Suppressor macrophage treated with lipopolysaccharide for 4 hours (primary cell): ENCODE measurements at places on chromosomes 4 and X.

DNA sequence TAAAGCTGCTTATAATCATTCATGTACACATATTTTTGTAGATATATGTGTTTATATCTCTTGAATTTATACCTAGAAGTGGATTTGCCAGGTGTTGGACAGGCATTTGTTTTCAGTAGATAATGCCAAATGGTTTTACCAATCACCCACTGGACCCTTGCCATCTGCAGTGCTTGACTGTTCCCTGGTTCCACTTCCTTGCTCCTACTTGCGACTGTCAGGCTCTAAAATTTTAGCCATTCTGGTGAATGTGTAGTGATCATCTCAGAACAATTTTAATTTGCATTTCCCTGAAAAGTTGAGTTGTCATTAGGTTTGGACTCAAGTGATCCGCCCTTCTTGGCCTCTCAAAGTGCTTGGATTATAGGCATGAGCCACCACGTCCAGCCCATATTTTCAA is 122.4 kb upstream of the SLC34A2 start:
- DNase-seq: no peak

DNA sequence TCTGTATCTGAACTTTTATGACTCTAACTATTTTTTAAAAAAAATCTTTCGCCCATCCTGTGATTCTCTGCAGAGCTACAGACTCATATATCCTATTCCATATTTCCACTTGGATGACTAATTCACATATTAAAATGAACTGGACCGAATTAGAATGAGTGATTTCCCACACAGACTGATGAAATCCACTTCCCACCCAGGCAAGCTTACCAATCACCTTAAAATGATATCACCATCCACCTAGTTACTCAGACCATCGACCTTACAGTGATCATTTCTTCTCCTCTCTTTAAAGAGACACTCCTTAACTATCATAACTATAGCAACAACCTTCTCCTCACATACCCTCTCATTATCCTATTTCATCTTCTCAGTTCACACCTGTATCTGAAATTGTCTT is 34.1 kb upstream of the GUCY1B1 start:
- no peak for DNase-seq

- no peak for DNase-seq
Observed at GRCh38 chr4:152944666-152945320, 8.7 kb downstream of the FHDC1 start.

- DNase-seq: peak; percentile 42
Observed at GRCh38 chrX:19904778-19905367, 17.5 kb upstream of the SH3KBP1 start.

- DNase-seq: no peak
Observed at GRCh38 chr4:119897260-119897659, 169.4 kb downstream of the MAD2L1 start.

DNA sequence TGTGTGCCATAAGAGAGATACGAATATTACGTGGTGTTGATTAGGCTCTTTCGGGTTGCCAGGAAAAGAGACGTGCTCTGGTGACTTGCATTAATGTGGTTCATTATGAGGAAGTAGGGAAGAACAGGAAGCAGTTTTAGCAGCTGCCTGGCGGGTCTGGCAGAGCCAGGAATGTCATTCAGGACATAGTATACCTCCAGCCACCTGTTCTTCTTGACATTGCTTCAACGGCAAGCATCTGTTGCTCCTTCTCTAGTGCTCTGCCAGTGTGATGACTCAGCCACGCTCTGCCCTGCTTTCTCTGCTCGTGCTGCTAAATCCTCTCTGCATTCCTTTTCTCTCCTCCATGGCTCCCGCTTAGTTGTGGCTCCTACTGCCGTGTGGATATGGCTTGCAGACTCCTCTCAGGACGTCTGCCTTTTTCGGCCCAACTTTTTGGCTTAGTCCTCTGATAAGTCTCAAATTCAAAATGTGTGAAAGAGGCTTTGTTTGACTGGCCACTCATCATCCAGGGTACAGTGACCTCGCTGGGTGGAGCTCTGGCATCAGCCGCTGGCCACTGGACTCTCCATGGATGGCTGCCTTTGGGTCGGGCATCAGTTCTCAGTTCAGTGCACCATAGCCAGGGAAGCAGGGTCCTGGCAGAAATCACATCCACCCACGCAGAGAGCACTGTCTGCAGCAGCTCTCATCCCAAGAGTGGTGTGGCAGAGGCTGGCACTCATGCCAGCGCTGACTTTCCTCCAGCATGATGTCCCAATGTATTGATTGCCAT is 89.3 kb upstream of the KLF3 start:
- peak; percentile 71 for DNase-seq

GRCh38 chr4:163380703-163381102 is 37.0 kb downstream of the NPY5R start:
- no peak for DNase-seq

- peak; percentile 36 for DNase-seq
Observed at GRCh38 chrX:49209434-49210251, 9.7 kb upstream of the SYP start.

GRCh38 chrX:20037186-20037585 is 46.3 kb upstream of the BCLAF3 start:
- DNase-seq: peak; percentile 13

DNA sequence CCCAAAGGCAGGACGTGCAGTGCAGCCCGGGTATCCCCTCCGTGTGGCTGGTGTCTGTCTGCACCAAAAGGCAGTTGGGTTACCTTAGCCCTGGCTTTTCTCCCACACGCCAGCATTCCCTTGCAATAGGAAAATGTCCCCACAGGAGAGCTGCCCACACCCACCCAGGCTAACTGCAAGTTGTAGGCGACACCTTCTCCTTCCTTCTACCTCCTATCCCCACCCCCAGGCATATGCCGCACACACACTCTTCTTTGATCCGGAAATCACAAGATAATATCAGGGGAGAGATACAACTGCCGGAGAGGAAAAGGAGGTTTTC is 444 bp upstream of the APBB2 start:
- DNase-seq: no peak

- no peak for DNase-seq
Observed at GRCh38 chr4:128322986-128323385, 35.4 kb upstream of the PGRMC2 start.

DNA sequence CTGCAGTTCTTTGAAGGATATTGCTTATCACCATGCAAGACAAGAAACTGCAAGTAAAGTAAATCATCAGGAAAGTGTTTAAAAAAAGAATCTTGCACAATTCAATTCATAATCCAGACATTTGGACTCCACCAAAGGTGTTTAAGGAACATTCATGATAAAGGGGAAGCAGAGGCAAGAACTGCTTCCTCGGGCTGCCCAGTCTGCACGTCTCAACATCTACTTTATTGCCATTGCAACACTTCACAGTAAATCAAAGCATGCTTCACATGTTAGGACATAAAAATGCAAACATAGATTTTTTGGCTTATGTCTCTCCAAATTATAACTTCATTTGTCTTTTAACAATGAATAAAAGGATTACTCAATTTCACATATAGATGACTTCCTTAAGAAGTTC is 42.5 kb downstream of the MID1 start:
- DNase-seq: no peak

- DNase-seq: no peak
Observed at GRCh38 chr4:5760936-5761480, 50.0 kb downstream of the EVC start.

- no peak for DNase-seq
Observed at GRCh38 chr4:8171984-8172924, 13.6 kb upstream of the ABLIM2 start.

DNA sequence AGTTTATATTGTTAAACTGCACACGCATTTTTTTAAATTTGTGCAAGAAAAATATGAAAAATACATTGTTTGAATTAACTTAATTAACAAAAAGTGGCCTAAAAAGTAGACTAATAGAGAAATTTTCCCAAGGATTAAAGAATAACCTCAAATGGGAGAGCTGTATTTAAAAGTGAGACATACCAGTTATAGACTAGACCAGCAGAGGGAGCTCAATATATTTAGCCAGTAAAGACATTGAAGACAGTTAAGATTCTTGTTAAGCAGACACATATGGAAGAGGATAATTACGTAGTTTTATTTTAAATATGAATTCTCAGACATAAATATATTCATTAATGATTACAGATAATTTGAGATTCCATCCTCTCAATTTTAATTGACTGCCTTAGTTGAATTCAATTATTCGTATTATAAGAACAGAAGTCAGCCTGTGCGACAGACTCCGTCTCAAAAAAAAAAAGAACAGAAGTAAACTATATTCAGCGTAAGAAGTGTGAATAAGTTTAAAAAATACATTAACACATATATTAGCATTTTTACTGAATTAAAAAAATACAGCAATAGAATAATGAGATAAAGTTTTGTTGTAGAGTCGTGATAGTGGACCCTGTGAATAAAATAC is 64.8 kb downstream of the GLRA3 start:
- DNase-seq: peak; percentile 36

- DNase-seq: no peak
Observed at GRCh38 chr4:185536411-185536709, 1.1 kb upstream of the PDLIM3 start.
